ENCODE measurements at places on chromosomes 6 and 20.
A peak's percentile ranks its signal among the peaks of the same experiment; 100 is the strongest.

DNA sequence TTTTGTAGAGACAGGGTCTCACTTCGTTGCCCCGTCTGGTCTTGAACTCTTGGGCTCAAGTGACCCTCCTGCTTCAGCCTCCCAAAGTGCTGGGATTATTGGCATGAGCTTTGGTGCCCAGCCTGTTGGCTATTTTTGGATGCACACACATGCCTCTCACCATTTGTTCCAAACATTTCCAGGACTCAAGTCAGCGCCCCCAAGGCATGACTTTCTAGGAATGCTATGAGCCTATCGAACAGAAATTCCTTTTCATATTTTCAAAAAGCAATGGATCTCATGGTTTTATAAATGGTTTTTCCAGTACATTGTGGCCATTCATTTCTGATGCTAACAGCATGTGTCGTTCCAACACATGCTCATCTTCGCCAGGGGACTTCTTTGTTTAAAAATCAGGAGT lies 119.3 kb upstream of the NAA20 start:
- no peak for DNase-seq

- DNase-seq, result no peak
Observed at GRCh38 chr6:77607004-77607403, 45.8 kb upstream of the MEI4 start.

- DNase-seq, result peak; percentile 15
Observed at GRCh38 chr6:117265410-117266256, at the start of gene VGLL2. Gene VGLL2, plus strand, starts transcription at chr6:117265558. Its CDS starts 206 bp downstream, at chr6:117265764.

DNA sequence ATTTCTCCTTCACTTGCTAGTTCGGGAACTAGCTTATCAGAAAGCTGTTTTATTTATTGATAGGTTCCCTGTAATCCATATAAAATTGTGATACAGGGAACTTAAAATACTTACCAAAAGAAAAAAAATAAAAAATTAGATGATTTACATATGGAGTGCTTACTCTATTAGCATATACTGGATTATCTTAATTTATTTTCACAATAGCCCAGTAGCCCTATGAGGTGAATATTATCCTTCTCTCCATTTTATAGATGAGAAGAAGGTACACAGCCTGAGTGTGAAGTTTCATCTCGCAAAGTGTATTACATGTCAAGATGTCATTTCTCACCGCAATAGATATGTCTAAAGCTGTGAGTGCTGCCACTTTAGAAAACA lies 463.5 kb downstream of the CDKAL1 start:
- DNase-seq, result no peak

DNA sequence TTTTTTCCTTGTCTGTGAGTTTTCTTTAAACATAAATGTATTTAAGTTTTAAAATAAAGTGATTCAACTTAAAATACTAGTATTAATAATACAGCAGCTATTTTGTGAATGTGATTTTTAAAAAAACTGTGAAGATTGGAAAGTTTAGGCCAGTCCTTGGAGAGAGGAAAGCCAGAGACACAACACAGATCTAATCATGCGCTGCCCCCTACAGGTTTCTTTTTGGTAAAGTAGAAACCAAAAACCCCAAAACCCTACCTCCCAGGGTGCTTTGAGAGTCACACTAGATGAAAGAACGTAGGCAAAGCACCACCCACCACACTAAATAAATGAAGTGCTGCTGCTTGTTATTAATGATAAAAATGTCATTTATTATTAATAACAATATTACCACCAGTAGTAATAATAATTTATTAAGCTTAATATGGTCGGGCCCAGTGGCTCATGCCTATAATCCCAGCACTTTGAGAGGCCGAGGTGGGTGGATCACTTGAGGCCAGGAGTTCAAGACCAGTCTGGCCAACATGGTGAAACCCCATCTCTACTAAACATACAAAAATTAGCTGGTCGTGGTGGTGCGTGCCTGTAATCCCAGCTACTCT lies 33.7 kb downstream of the SLC9A8 start:
- DNase-seq, result peak; percentile 76

Measured in B cell (primary cell).